Hepatocyte (in vitro differentiated cells): ENCODE measurements at places on chromosomes 4 and X. TPM values are rescaled to one million over a fixed set of nuclear protein-coding genes. Genes with fewer than 3 reads are reported as not detected.

GRCh38 chr4:155187989-155188388, 20.4 kb upstream of the NPY2R start:
- no peak for DNase-seq
- no peak overlapping the region for H3K4me3 ChIP-seq
- no peaks in the 10 kb centered on the region for H3K4me1 ChIP-seq
- H3K36me3 ChIP-seq, result no peaks in the 10 kb centered on the region

Gene PDE5A
- 33.2 and 35.8 TPM in 2 replicates for total RNA-seq

Gene KIT
- total RNA-seq, result 2.6 and 4.1 TPM in 2 replicates

DNA sequence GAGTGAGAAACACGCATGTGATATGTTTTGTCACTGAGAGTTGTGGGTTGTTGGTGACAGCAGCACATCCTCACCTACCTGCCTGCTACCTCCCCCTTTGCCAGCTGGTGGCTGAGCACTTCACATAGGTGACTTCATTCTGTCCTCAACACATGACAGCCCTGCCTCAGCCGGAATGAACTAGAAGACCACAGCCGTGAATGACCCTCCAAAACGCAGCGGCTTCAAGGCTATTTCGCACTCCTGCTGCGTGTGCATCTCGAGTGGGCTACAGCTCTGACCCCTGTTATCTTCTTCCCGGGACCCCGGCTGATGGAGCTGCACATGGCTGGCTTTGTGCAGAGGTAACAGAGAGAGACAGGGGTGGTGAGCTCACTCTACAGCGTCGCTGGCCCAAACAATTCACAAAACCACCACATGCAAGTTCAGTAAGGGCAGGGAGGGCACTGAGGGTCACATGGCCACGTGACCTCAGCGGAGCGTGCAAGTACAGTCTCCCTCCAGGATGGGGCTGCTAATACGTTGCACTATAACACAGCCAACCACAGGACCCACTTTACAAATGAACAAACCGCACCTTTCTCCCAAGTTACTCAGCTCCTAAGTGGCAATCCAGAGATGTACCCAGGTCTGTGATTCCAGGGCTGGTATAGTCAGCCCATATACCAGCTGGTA, 6.3 kb upstream of the PPP2R2C start:
- no peaks in the 10 kb centered on the region for H3K4me1 ChIP-seq
- H3K36me3 ChIP-seq, result no peaks in the 10 kb centered on the region
- H3K4me3 ChIP-seq, result no peak overlapping the region

- H3K36me3 ChIP-seq, result no peaks in the 10 kb centered on the region
- no peak for DNase-seq
- peaks cover under 1% of the 10 kb centered on the region for H3K4me1 ChIP-seq
- H3K27me3 ChIP-seq, result no peaks in the 10 kb centered on the region
- no peak overlapping the region for H3K4me3 ChIP-seq
- no peak overlapping the region for H3K27ac ChIP-seq
Observed at GRCh38 chrX:148573119-148573518, 72.7 kb downstream of the AFF2 start.

Gene PHEX
- total RNA-seq, result 0.27 and 0.84 TPM in 2 replicates

Gene GUCY2F
- total RNA-seq, result not detected in 2 replicates

DNA sequence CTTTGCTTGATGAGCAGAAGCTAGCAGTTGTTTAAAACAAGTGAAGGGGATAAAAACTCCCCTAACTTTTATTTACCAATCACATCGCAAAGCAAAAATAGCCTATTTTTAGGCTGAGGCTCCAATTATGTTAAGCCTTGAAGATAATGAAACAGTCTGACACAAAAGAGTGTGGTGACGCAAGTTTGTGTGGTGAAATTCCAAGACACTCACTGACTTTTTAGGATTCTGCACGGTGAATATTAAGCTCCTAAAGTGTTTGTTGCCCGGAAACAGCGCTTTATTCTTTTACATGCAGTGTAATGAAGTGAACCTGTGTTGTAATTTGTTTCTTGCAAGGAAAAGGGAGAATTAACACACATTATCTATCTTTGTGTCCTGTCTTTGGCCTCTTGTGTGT, 74.8 kb downstream of the POLA1 start:
- DNase-seq, result no peak
- no peak overlapping the region for H3K27ac ChIP-seq
- H3K4me1 ChIP-seq, result no peaks in the 10 kb centered on the region
- no peaks in the 10 kb centered on the region for H3K27me3 ChIP-seq
- no peaks in the 10 kb centered on the region for H3K36me3 ChIP-seq
